Caco-2 (cell line): ENCODE measurements at places on chromosomes 5 and 9. TPM values are rescaled to one million over a fixed set of nuclear protein-coding genes. Genes with fewer than 3 reads are reported as not detected.

The PCDHB10 gene
- 0.09 TPM in 1 of 2 replicates, not detected in the other for total RNA-seq

DNA sequence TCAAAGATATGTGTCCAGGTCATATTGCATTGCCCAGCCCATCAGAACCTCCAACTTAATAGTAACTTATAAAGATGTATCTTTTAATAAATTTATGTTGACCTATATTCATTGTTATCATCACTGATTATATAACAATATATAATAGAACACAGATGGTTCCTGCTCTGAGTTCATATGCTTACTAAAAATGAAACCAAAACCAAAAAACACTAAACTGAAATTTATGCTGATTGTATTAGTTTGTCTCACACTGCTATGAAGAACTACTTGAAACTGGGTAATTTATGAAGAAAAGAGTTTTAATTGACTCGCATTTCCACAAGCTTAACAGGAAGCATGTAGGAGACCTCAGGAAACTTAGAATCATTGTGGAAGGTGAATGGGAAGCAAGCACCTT lies 462.5 kb upstream of the TYRP1 start:
- DNase-seq, result no peak

The ANKH gene
- total RNA-seq, result 4.7 and 6.3 TPM in 2 replicates

The AMBP gene
- total RNA-seq, result 2.2 and 2.6 TPM in 2 replicates

DNA sequence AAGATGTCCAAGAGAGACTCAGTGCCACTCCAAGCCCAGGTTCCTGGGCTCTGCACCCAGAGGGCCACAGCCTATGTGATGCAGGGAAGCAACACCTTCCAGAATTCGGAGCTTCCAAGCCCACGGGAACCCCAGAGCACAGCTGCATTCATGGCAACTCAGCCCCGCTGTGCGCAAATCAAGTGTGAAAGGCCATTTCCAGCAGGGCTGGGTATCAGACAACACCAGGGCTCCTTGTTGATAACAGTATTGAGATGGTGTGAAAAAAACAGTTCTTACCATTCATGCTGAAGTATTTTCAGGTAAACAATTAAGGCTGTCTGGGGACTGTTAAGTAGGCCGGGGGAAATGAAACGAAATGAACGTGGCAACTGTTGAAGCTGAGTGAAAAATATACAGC lies 10.1 kb downstream of the ROR2 start:
- DNase-seq, result no peak

The NPR3 gene
- total RNA-seq, result 0.11 and 0.23 TPM in 2 replicates

The PHYHD1 gene
- total RNA-seq, result 0.59 and 0.63 TPM in 2 replicates

- no peak for DNase-seq
Measured at GRCh38 chr5:59843511-59844213, 49.9 kb downstream of the PDE4D start.

DNA sequence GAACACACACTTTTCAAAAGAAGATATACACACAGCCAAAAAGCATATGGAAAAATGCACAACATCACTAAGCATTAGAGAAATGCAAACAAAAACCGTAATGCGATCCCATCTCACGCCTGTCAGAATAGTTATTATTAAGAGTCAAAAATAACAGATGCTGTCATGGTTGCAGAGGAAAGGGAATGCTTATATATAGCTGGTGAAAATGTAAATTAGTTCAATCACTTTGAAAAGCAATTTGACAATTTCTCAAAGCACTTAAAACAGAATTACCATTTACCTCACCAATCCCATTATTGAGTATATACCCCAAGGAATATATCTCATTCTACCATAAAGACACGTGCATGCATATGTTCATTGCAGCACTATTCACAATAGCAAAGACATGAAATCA lies 126.8 kb upstream of the MRPS30 start:
- DNase-seq, result no peak

- peak; percentile 90 for DNase-seq
Measured at GRCh38 chr5:168365581-168366081, 74.2 kb downstream of the WWC1 start.

The SEMA6A gene
- total RNA-seq, result 18.3 and 26.3 TPM in 2 replicates

- DNase-seq, result no peak
Measured at GRCh38 chr5:15079566-15079965, 208.0 kb upstream of the ANKH start.

The SMARCA2 gene
- 7.9 and 13.5 TPM in 2 replicates for total RNA-seq

GRCh38 chr5:129608350-129608749 lies 139.5 kb upstream of the MINAR2 start:
- no peak for DNase-seq

The EDIL3 gene
- 0.28 TPM in 1 of 2 replicates, not detected in the other for total RNA-seq

The AHRR gene
- total RNA-seq, result 0.91 and 1.1 TPM in 2 replicates

DNA sequence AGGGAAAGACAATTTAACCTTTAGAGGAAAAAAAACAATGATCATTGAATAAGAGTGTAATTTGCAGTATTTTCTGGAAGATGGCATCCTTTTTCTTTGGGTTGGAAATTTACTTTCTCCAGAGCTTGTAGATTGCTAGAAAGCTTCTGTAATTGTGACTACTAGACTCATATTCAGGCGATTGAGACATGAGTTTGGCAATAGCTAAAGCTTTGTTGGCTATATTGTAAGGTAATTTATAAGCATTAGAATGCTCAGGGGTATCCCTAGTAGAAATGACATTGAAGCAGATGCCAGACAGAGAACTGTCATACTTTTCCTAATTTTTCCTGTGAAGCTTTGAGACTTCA lies 115.3 kb downstream of the UNC13B start:
- DNase-seq, result no peak

The ANKRD18B gene
- total RNA-seq, result 2.2 and 3.9 TPM in 2 replicates

The CER1 gene
- total RNA-seq, result not detected in 2 replicates

DNA sequence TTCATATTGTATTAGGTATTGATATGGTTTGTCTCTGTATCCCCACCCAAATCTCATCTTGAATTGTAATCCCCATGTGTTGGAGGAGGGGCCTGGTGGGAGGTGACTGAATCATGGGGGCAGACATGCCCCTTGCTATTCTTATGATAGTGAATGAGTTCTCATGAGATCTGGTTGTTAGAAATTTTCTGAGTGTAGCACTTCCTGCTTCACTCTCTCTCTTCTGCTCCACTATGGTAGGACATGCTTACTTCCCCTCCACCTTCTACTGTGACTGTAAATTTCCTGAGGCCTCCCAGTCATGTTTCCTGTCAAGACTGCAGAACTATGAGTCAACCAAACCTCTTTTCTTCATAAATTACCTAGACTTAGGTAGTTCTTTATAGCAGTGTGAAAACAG lies 187.4 kb upstream of the SLC24A2 start:
- DNase-seq, result no peak
